ENCODE measurements at places on chromosomes 7 and 10. TPM values are rescaled to one million over a fixed set of nuclear protein-coding genes. Genes with fewer than 3 reads are reported as not detected.

The ZCWPW1 gene
- total RNA-seq, result 4.3 TPM

The PIK3CG gene
- total RNA-seq, result 1.8 TPM

The TAS2R40 gene
- total RNA-seq, result not detected

The NEUROG3 gene
- total RNA-seq, result not detected

The UCN3 gene
- not detected for total RNA-seq

The SPDYE1 gene
- total RNA-seq, result 0.14 TPM

The AKR1D1 gene
- total RNA-seq, result not detected

The EVX1 gene
- total RNA-seq, result not detected

The HACD1 gene
- 162 TPM for total RNA-seq

The STRIP2 gene
- 16.7 TPM for total RNA-seq

The FBXL13 gene
- 0.68 TPM for total RNA-seq

The MEIG1 gene
- not detected for total RNA-seq

The NPVF gene
- not detected for total RNA-seq

The ITGA8 gene
- total RNA-seq, result 4.9 TPM

The CCDC172 gene
- not detected for total RNA-seq

The PIK3AP1 gene
- 3.6 TPM for total RNA-seq

The NEUROD6 gene
- total RNA-seq, result not detected

The ZPBP gene
- not detected for total RNA-seq

The NCF1 gene
- total RNA-seq, result 0.79 TPM

The GIMAP7 gene
- total RNA-seq, result 14.3 TPM

The ELN gene
- 100.0 TPM for total RNA-seq

All from right cardiac atrium (tissue), 5 donors.